ENCODE measurements at places on chromosomes 3 and 15.

DNA sequence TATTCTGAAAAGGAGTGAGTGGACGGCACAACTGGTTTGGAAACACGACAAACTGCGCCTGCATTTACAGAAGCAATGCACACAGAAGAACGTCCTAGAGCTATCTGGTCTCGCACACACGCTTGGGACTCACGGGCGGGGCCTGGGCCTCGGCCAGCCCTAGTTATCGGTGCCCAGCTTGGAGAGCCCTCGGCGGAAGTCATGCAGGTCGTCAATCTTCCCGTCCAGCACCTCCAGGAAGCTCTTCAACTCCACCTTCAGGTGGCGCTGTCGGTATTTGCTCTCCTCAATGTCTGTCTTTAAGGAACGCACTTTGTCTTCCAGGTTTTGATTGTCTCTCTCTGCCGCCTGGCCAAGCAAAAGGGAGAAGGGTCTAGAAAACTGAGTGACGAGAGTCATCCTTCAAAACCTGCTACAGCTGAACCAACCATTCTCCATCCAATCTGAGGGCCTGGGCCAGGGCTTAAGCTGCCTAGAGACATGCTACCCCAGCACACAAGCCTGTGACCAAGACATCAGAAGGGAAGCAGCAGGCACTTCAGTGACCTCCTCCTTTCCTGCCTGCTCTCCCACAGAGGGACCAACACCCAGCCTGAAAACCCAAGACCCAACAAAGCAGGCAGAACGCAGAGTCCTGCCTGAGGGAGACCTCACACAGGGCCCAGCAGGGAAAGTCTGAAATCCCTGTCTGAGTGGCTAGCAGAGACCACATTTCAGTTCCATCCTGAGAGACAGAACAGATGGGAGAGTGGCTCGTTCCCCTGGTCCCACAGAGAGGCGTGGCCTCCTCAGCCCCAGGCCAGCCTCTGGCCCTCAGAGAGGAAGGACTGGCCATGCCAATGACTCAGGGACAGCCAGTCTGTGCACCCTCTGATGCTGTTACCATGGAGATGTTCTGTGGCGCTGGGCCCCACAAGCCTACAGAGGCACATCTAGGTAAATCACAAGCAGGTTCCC is 40.4 kb downstream of the WHAMM start:
- no peak for DNase-seq

GRCh38 chr3:100984308-100984707 is 8.9 kb downstream of the ABI3BP start:
- DNase-seq = no peak

DNA sequence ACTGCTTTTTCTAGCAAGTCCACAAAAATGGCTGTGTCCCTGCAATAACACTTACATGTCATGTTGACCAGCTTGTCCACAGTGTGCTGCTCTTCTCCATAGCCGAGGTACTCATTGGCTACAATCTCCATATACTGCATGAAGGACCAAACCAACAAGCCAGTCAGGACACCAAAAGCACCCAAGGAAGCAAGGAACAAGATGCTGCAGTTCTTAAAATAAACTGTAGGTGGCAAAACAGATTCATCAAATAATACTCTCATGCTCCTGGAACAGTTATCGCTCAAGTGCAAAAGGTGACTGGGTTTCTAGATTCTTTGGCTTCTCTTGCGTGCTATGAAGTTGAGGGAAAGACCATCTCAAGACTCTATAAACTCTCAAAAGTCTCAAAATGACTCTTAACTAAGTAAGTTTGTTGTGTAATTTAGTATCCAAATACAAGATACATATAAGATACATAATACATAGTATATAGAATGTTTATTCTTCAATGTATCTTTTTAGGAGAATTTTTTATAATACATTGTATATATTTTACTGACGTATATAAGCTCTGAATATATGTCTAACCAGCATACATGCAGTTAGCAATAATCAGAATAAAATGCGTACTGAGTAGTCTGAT is 57.0 kb downstream of the NEK10 start:
- DNase-seq = no peak

GRCh38 chr3:126350502-126351085 is 6.6 kb downstream of the KLF15 start:
- no peak for DNase-seq

DNA sequence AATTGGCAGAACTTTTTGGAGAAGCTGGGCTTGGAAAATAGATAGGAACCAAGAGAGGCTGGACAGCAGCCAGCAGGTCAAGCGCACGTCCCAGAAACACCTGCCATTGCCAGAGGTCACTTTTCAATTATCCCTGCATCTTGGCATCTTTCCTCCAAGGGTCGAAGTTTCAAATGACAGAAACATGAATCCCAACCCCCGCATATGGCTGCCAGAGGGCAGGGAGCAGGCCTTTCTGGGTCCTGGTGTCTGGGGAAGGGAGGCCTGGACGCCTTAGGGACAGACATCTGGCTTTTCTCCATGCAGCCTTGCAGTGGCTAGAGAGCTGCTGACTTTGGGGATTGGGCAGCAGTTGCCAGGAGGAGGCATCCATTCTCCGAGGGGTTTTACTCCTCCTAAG is 164.5 kb upstream of the TPM1 start:
- DNase-seq = no peak

DNA sequence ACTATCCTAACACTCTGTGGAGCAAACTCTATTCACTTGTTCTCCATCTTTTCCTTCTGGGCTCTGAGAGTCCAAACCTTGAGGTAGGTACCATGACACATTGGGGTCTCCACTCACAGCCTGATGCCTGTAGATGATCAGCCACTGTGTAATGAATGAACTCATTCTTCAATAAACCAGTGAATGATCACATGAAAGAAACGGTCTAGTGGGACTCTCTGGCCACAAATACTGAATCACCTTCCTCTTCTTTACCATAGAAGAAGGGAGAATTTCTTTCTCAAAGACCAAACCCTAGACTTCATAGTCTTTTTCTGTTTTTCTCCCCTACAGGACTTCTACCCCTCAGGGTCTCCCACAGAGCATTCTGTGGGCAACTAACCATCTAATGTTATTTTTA is 20.5 kb upstream of the ABHD2 start:
- DNase-seq = no peak

DNA sequence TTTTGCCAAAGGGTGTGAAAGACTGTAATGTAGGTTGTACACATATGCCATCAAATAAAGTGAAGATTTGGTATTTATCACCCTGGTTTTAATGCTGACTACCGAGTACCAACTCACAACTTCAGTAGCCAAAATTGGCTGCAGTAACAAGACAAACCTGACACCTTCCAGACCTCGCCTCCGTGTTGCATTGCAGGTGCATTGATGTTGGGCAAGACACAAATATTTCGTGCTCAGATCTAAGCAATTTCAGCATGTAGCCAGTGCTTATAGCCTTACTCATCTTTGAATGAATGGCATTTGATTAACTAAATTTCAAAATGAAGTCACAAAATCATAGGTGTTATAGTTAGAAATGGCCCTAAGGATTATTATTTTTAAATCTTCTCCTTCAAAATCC is 400.2 kb downstream of the SOX2 start:
- no peak for DNase-seq

DNA sequence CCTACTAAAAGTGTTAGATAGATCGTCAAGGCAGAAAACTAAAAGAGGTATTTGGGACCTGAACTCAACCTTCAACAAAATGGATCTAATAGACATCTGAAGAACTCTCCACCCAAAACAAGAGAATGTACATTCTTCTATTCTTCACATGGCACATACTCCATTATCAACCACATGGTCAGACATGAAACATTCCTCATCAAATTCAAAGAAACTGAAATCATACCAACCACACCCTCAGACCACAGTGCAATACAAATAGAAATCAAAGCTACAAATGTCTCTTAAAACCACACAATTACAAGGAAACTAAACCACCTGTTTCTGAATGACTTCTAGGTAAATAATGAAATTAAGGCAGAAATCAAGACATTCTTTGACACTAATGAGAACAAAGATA is 984.1 kb upstream of the GBE1 start:
- DNase-seq = no peak

DNA sequence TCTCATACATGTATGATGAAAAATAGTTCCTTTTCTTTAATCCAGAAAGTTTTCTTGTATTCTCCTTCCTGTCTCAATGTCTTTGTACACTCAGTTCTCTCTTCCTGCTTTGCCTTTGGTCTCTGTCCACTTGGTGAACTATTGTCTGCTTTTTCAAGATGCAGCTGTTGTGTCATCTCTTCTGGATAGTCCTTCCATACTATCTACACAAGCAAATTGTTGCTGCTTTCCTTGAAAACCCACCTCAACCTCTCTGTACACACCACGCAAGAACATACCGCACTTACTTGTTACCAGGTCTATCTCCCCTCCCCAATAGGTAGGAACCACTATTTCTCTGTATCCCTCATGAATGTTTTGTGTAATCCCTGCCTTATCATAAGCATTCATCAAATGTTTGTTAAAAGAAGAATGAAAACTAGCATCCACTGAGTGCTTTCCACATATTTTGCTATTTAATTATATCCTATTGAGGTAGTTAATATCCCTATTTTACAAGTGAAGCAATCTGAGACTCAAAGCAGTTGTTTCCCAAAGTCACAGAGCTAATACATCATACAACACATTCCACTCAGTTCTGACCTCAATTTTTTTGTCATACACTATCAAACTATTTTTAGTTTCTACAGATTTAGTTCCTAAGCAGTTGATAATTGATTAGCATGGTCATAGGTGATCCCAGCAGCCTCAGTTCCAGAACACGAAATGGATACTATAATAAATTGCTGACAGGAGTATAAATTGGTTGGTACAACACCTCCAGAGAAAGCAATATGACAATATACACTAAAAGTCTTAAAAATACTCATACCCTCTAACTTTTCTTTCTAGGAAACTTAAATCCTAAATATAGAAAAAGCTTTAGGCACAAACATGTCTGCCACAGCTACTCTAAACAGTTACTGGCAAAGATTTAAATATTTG is 19.6 kb downstream of the HACL1 start:
- DNase-seq = no peak

- no peak for DNase-seq
Measured at GRCh38 chr3:43894176-43895049, 203.7 kb downstream of the ABHD5 start.

GRCh38 chr3:96266395-96267190 is 547.8 kb upstream of the EPHA6 start:
- no peak for DNase-seq

- DNase-seq = no peak
Measured at GRCh38 chr15:48426941-48427340, 95.7 kb downstream of the DUT start.

DNA sequence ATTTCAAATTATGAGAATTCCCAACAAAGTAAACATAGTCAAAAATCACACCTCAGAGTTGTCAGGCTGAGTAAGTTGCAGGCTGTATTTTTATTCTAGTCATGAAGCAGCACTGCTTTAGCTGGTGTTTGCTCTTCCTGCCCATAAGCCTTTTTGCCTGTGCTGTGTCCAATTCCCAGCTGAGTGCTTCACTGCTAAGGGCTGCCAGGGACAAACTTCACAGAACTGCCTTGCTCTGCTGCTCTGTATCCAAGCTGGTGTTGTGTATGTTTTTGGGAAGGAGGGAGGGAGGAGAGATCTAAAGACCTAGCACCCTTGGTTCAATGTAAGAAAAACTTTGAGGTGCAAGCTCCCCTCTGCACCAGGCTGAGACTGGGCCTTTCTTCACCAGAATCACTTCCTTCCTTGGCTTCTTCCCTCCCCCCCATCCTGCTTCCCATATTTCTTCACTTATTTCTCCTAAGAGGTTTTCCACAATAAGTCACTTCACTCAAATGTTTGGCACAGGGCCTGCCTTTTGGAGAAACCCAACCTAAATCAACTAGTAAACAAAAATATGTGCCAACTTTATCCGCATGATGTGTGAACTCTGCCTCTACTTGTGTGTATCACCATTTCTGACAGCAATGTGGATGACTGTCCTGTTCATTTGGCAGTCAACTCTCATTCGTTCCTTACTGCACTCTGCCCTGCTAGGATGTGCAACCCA is 156.1 kb downstream of the TBL1XR1 start:
- no peak for DNase-seq

- no peak for DNase-seq
Measured at GRCh38 chr3:151501171-151501922, 40.5 kb upstream of the IGSF10 start.

DNA sequence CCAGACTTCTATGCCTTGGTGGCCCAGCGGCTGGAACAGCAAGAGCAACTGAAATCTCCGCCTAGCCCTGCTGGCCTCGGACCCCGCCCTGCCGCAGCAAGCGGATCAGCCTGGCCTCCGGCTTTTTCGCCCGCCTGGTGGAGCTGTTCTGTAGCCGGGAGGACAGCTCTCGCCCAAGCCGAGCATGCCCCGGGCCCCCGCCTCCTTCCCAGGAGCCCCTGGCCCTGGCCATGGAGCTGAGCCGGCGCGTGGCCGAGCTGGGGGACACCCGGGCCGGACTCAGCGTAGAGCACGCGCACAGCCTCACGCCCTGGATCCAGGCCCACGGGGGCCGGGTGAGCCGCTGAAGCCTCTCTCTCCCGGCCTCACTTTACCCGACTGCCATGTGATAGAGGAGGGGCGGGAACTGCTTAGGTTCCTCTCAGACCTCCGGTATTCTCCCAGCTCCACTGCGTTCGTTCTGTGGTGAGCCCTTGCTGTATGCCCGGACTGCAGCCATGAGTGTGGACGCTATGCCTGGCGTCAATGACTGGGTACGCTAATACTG is 24.1 kb upstream of the MRPL3 start:
- no peak for DNase-seq

DNA sequence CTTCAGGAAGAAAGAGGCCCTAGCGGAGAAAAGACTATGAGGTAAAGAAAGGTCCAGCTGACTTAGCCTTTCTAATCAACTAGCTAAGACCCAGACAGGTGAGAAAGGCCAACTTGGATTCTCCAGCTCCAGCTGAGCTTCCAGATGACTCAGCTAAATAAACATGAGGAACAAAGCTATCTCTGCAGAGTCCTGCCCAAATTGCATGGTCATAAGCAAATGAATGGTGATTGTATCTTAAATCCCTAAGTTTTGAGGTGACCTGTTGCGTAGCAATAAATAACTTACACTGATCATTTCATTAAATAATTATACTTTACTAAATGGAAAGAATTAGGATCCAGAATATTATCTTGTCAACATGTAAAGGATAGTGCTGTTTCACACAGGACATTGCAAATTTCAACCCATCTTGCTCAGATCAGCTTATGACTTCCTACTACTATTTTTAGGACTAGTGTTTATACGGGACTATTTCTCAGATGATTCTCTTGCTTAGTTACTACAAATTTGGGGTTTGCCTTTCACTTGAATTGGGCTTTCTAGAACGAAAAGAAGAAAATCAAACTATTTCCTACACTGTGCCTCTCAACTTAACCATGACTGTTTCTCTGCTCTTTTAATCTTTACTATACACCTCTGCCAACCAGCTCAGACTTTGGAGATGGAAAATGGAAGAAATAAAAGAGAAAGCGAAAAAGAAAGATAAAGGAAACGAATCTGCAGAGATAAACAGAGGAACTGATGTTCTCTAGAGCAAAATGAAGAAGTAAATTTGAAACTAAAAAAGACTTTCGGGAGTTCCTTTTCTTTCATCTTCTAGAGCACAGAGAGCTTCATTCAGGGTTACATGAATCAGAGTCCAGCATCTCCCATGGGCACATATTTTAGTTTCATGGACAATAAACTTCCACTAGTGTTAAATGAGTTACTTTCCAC is 6.6 kb upstream of the ADGRG7 start:
- no peak for DNase-seq

GRCh38 chr15:60373745-60374144 is 24.0 kb downstream of the ANXA2 start:
- DNase-seq = no peak

GRCh38 chr15:38080651-38081275 is 146.3 kb downstream of the TMCO5A start:
- DNase-seq = no peak

GRCh38 chr15:100713163-100713867 is 110.9 kb downstream of the ASB7 start:
- no peak for DNase-seq

Measured in stimulated activated CD4-positive, alpha-beta T cell treated with anti-CD3 and anti-CD28 coated beads, TNF-alpha, amount 100 ng/mL, for 4 hours (primary cell).